Sigmoid colon (tissue), 7 donors: ENCODE measurements at places on chromosomes 6 and 20. TPM values are rescaled to one million over a fixed set of nuclear protein-coding genes. Genes with fewer than 3 reads are reported as not detected.

DNA sequence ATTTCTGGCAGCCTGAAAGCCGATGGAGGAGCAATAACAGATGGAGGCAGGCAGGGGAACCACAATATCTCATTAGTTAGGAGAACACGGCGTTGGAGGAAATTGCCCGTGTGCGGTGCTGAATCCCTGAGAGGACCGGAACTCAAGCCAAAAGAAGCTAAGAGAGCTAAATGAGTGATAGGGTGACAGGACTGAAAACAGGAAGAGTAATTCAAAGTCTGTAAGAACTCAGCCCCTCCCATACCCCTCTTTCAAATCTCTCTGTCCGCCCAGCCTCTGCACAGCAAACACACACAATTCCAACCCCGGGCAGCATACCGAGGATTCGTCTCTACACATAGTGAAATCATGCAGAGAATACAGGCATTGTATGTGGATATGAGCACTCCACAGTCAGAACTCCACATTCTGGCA is 2.6 kb upstream of the IPCEF1 start:
- no peaks in the 10 kb centered on the region for H3K36me3 ChIP-seq
- no peaks in the 10 kb centered on the region for H3K27me3 ChIP-seq
- H3K4me1 ChIP-seq, result no peaks in the 10 kb centered on the region
- H3K4me3 ChIP-seq, result no peak overlapping the region

DNA sequence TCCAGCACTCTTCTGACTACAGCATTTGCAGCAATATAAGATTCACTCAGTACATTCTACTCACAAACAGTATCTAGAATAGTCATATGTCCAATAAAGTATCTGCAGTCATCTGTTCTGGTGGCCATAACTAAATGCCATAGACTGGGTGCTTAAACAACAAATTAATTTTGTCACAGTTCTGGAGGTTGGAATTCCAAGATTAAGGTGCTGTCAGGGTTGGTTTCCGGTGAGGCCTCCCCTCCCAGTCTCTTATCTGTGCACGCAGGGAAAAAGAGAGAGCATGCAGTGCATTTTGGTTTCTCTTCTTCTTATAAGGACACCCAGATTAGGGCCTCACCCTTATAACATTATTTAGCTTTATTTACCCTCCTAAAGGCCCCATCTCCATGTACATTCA is 21.3 kb upstream of the NUS1 start:
- no peak for DNase-seq
- H3K4me3 ChIP-seq, result no peak overlapping the region

DNA sequence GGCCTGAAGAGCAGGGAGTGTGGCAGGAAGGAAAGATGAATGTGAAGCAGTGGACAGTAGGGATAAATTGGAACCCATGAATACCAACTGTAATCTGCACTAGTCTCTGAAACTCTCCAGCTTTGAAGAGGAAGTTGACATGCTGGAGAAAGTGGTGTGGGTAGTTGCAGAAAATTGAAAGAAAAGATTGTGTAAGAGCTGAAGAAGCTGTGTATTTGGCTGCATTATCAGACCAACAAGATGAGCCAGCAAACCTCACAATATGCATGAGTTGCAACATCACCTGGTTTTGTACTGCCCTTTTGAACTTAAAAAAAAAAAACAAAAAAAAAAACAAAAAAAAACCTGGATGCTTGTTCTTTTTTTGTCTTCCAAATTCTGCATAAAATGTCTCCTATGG is 921.9 kb upstream of the EYS start:
- no peak overlapping the region for H3K27ac ChIP-seq
- H3K36me3 ChIP-seq, result no peaks in the 10 kb centered on the region
- no peaks in the 10 kb centered on the region for H3K27me3 ChIP-seq
- H3K4me1 ChIP-seq, result no peaks in the 10 kb centered on the region
- H3K4me3 ChIP-seq, result no peak overlapping the region

EPPIN gene
- polyA plus RNA-seq, result not detected

- H3K36me3 ChIP-seq, result no peaks in the 10 kb centered on the region
- no peak overlapping the region for H3K27ac ChIP-seq
- no peak overlapping the region for H3K4me3 ChIP-seq
- no peak for DNase-seq
- H3K27me3 ChIP-seq, result no peaks in the 10 kb centered on the region
Measured at GRCh38 chr20:49868538-49868937, 46.8 kb downstream of the SPATA2 start.

GRCh38 chr6:157946053-157946617 is 35.5 kb upstream of the SYNJ2 start:
- H3K27me3 ChIP-seq, result no peaks in the 10 kb centered on the region
- no peak overlapping the region for H3K4me3 ChIP-seq
- no peaks in the 10 kb centered on the region for H3K4me1 ChIP-seq
- H3K36me3 ChIP-seq, result peaks cover 29% of the 10 kb centered on the region
- no peak for DNase-seq

GRCh38 chr20:3781153-3781910 is at the start of gene SPEF1:
Gene SPEF1 (minus strand): TSS chr20:3781448. CDS start chr20:3781287, 161 bp downstream.
- peak; percentile 92 for DNase-seq
- H3K27me3 ChIP-seq, result no peaks in the 10 kb centered on the region
- H3K36me3 ChIP-seq, result no peaks in the 10 kb centered on the region
- peak within 1 kb of the TSS; percentile 64 for H3K27ac ChIP-seq
- H3K4me1 ChIP-seq, result peaks cover 45% of the 10 kb centered on the region
- no peak within 1 kb of the TSS for H3K4me3 ChIP-seq

GRCh38 chr20:49104365-49104648 is 58.2 kb downstream of the CSE1L start:
- no peaks in the 10 kb centered on the region for H3K4me1 ChIP-seq
- DNase-seq, result no peak

BLTP3A gene
- 0.60 TPM for polyA plus RNA-seq

PTCHD4 gene
- polyA plus RNA-seq, result 0.03 TPM

GRCh38 chr20:52783769-52784168 is 188.4 kb upstream of the TSHZ2 start:
- H3K36me3 ChIP-seq, result no peaks in the 10 kb centered on the region
- H3K27ac ChIP-seq, result no peak overlapping the region
- DNase-seq, result no peak
- no peaks in the 10 kb centered on the region for H3K27me3 ChIP-seq
- H3K4me1 ChIP-seq, result no peaks in the 10 kb centered on the region

DNA sequence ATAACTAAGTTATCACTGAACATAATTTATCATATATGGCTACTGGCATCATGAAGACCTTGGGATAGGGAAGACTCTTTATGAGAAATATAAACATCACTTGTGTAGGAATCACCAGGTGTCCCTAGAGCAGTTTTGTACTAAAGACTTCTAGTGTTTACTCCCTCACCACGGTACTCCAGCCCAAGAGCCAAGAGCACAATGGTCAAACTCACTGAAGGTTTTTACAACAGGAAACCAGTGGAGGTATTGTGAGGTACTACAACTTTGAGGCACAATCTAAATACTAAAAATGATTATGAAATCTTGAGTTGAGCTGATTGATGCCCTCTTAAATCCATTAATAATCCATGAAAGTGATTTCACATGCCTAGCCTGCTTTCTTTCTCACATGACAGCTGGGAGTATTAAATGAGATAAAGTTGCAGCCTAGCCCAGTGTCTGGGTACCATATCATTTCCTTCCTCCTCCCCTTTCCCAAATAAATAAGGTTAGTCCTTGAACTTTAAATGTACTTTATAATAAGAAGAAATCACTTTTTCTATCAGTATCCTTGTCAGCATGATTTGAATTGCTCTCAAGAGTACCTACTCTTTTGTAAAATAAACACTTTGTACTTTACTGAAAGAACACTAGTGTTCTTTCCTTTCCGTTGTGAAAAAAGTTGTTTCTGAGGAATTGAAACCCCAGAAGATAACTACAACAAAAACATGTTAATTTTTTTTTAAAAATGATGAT is 26.5 kb downstream of the GLO1 start:
- no peak overlapping the region for H3K27ac ChIP-seq
- peaks cover 5% of the 10 kb centered on the region for H3K36me3 ChIP-seq
- DNase-seq, result no peak
- H3K27me3 ChIP-seq, result no peaks in the 10 kb centered on the region
- H3K4me1 ChIP-seq, result no peaks in the 10 kb centered on the region
- H3K4me3 ChIP-seq, result no peak overlapping the region

TRIM40 gene
- 18.9 TPM for polyA plus RNA-seq

HEBP2 gene
- polyA plus RNA-seq, result 19.4 TPM

- no peaks in the 10 kb centered on the region for H3K36me3 ChIP-seq
- peak; percentile 12 for DNase-seq
- H3K4me1 ChIP-seq, result no peaks in the 10 kb centered on the region
- no peaks in the 10 kb centered on the region for H3K27me3 ChIP-seq
Measured at GRCh38 chr20:43820731-43821330, 93.8 kb upstream of the TOX2 start.

- DNase-seq, result no peak
- H3K27me3 ChIP-seq, result no peaks in the 10 kb centered on the region
- no peaks in the 10 kb centered on the region for H3K4me1 ChIP-seq
- H3K27ac ChIP-seq, result no peak overlapping the region
- H3K36me3 ChIP-seq, result no peaks in the 10 kb centered on the region
Measured at GRCh38 chr20:5364136-5364821, 47.5 kb upstream of the PROKR2 start.

KHDC1 gene
- polyA plus RNA-seq, result 2.0 TPM

- no peak overlapping the region for H3K27ac ChIP-seq
- no peak overlapping the region for H3K4me3 ChIP-seq
- H3K36me3 ChIP-seq, result no peaks in the 10 kb centered on the region
- no peaks in the 10 kb centered on the region for H3K4me1 ChIP-seq
- H3K27me3 ChIP-seq, result no peaks in the 10 kb centered on the region
Measured at GRCh38 chr6:113529196-113529595, 327.9 kb upstream of the MARCKS start.

DNA sequence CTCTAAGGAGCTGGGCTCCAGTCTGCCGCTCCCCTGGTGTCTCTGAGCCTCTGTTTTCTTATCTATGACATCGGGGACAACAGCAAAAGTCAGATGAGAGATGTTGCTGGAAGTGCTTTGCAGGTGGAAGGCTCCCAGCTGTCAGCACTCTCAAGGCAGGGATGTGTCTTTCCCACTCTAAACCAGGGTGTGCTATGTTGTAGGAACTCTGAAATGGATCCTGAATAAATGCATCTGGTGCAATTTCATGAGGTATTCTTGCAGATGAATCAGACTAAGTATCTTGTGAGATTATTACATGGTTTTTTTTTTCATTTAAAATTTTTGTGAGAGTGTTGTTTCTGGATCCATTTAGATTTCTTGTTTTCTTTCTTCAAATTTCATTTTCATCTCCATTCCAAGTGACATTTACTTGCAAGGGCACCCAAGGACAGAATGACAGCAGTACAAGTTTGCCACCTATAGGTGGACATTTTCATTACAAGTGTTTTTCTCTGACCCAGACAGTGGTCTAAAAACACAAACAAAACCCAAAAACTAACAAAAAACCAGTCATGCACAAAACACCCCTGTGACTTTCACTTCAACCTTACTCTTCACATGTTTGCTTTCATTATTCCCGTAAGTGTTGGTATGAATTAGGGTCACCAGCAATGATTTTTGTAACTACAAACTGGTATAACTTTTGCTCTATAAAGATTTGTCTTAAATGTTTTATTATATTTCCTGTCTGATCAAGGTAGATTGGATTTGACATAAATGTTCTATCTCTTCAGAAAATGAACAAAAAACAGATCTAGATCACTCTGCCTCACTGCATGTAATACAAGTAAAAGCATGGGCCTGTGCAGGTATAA is 14.7 kb upstream of the SIM1 start:
- no peaks in the 10 kb centered on the region for H3K4me1 ChIP-seq
- no peaks in the 10 kb centered on the region for H3K36me3 ChIP-seq
- H3K27ac ChIP-seq, result no peak overlapping the region
- DNase-seq, result no peak
- H3K4me3 ChIP-seq, result no peak overlapping the region
- no peaks in the 10 kb centered on the region for H3K27me3 ChIP-seq

HTR1E gene
- polyA plus RNA-seq, result not detected

DNA sequence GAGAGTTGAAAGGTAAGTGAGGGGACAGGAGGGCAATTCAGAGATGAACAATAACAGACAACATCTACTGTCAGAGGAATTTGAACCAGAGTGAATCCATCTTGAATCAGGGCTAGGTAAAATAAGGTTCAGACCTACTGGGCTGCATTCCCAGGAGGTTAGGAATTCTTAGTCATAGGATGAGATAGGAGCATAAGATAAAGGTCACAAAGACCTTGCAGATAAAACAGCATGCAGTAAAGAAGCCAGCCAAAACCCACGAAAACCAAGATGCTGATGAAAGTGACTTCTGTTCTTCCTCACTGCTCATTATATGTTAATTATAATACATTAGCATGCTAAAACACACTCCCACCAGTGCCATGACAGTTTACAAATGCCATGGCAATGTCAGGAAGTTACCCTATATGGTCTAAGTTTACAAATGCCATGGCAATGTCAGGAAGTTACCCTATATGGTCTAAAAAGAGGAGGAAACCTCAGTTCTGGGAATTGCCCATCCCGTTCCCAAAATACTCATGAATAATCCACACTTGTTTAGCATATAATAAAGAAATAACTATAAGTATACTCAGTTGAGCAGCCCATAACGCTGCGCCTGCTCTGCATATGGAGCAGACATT is 248.5 kb downstream of the HAO1 start:
- H3K4me3 ChIP-seq, result no peak overlapping the region
- no peaks in the 10 kb centered on the region for H3K4me1 ChIP-seq
- H3K36me3 ChIP-seq, result no peaks in the 10 kb centered on the region
- DNase-seq, result no peak
- no peaks in the 10 kb centered on the region for H3K27me3 ChIP-seq
- no peak overlapping the region for H3K27ac ChIP-seq

DNA sequence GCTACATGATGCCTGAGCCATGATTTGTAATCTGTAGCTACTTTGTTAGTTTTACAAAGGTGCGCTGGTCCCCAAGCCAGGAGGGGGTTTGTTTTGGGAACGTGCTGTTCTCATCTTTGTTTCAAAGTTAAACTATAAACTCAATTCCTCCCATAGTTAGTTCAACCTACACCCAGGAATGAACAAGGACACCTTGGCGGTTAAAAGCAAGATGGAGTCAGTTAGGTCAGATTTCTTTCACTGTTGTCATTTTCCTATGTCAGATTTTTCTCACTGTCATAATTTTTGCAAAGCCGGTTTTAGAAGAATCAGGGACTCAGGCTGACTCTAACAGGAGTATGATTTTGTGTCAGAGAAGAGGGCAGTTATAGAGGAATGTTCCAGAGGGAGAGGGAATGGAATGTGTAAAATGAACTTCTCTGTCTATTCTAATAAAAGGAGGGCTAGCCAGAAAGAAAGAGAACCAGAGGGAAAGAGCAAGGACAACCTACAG is 2.3 kb upstream of the GMPR start:
- H3K4me1 ChIP-seq, result peaks cover 46% of the 10 kb centered on the region
- DNase-seq, result no peak
- peak overlapping the region; percentile 81 for H3K27ac ChIP-seq
- H3K4me3 ChIP-seq, result no peak overlapping the region

- no peaks in the 10 kb centered on the region for H3K27me3 ChIP-seq
- no peak for DNase-seq
Measured at GRCh38 chr20:34794006-34794585, 31.4 kb downstream of the NCOA6 start.

SRSF12 gene
- 0.36 TPM for polyA plus RNA-seq

CFAP61 gene
- not detected for polyA plus RNA-seq

OR2J3 gene
- polyA plus RNA-seq, result not detected

DNA sequence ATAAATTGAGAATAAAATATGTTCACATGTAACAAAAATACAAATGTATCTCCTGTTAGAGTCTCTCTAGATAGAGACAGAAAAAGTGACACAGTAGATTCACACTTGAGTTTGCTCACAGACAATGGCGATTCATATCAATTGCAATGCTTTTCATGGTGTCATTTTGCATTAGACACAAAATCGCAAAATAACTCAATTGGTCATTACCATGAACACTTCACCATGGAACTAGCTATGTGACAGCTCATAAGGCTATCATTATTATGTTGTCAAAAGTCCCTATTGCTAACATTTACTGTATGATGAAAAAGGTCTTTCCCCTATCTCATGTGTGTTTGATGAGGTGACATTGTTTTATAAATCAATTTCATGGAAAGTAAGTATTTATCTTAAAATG is 249.5 kb upstream of the AGPAT4 start:
- no peak overlapping the region for H3K4me3 ChIP-seq
- H3K36me3 ChIP-seq, result no peaks in the 10 kb centered on the region
- no peak overlapping the region for H3K27ac ChIP-seq
